Stimulated activated CD4-positive, alpha-beta T cell treated with anti-CD3 and anti-CD28 coated beads, Interleukin-2, amount 100 ng/mL, for 24 hours (primary cell): ENCODE measurements at places on chromosomes 3 and 15.
A peak's percentile ranks its signal among the peaks of the same experiment; 100 is the strongest.

DNA sequence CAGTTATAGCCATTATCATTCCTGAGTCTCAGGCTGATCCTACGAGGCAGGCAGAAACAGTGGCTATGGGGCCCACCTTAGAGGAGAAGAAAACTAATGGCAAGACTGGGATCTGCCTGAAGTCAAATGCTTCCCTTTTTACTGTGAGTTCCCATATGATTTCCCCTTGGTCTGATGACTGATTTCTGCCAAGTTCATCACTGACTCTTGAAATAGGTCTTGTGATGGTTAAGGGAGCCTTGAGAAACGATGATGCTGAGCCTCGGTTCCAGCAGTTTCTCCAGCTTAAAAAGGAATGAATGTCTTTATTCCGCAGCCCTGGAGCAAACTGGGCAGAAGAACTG, 29.4 kb upstream of the LDHAL6B start:
- no peak for DNase-seq

DNA sequence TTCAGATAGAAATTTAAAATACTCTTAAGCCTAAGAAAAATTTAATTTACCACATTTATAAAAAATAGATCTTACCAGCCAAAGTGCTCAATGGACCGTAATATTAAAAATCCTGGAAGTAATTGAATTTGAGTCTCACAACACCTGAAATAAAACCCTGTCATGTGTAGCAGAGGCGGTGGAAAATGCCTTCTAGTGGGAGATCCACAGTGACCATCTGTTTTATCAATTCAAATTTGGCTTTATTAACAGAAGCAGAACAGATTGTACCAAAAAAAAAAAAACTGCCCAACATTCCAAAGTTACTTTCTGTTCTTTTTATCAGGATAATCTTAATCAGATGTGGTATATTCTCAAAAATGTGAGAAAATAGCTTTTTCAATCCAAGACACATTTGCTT, 71.7 kb downstream of the DMXL2 start:
- no peak for DNase-seq

DNA sequence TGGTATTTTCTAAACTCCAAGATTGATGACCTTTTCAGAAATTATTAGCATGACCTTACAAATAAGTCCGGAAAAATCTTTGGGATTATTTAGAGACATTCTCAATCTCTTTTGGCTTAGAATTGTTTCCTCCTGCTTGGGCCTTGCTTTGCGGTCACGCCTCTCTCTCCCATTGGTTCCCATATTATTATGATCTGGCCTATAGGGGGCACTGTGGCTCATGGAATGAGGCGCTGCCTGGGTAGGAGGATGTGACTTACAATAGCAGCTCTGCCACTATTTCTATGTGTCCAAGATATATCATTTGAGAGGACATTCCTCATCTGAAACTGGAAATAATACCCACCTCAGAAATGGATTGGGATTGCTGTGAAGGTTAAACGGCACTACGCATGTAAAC, 464.9 kb downstream of the MFSD1 start:
- no peak for DNase-seq

GRCh38 chr3:45955017-45955647, 11.9 kb downstream of the CXCR6 start:
- no peak for DNase-seq

GRCh38 chr15:97903971-97904572, 56.4 kb upstream of the ARRDC4 start:
- peak; percentile 53 for DNase-seq
